ENCODE measurements at places on chromosomes 11 and 22.
A peak's percentile ranks its signal among the peaks of the same experiment; 100 is the strongest.

DNA sequence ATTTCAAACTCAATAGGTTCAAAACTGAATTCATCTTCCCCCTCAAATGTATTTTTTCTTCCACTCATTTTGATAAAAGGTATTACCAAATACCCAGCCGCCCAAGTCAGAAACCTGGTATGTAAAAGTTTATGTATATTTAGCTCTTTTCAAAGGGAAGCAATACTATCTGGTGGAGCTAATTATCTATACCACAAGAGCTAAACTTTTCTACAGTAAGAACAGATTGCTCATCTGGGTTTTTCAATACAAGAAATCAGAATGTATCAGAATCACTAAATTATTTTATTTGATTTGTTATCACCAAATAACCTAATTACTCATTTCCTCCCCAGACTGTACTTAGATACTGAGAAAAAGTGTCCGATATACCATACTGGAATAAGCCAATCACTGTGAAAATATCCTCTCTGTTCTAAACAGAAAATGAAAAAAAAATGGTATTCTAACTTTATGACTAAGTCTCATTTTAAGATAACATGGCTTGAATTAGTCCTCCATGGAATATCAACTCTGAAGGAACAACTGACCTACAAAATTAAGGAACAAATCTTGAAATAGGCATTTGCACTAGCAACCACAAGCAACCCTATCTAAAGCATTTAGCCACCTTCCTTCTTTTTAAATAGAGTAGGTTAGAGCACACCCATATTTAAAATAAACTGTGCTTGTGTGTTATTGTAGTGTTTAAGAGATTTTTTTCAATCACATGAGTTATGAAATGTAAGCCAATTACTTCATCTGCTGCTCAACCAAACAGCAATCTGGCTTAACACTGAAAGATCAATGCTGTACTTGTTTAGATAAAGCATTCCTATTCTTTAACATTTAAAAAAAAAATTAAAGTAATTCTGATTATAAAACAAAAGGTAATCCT, 35.0 kb downstream of the RDX start:
- no peak for DNase-seq

DNA sequence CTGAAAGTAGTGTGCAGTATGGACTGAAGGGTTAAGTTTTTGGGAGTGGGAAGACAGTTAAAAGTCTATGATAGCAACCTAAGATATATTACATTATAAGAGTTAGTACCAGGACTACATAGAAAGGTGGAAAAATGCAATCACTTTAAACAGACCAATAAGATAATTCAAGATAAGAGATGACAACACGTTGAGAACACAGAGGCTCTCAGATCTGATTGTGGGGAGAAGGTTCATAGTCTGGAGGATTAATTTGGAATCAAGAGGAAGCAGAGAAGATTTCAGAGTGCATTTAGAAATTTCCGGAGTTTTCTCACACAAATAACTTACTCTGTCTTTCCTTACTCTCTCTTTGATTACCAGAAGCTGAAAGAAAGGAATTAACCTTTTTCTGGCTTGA, 441 bp downstream of the CASP5 start:
- no peak for DNase-seq

- no peak for DNase-seq
These were observed 1.2 kb upstream of the TNFRSF13C start for GRCh38 chr22:41927813-41928212.

GRCh38 chr22:41047801-41048211, 44.6 kb upstream of the EP300 start:
- no peak for DNase-seq

- no peak for DNase-seq
These were observed 60.5 kb upstream of the MMP13 start for GRCh38 chr11:103016031-103016430.

GRCh38 chr22:11616811-11617210, 3911.2 kb upstream of the OR11H1 start:
- DNase-seq, result no peak

DNA sequence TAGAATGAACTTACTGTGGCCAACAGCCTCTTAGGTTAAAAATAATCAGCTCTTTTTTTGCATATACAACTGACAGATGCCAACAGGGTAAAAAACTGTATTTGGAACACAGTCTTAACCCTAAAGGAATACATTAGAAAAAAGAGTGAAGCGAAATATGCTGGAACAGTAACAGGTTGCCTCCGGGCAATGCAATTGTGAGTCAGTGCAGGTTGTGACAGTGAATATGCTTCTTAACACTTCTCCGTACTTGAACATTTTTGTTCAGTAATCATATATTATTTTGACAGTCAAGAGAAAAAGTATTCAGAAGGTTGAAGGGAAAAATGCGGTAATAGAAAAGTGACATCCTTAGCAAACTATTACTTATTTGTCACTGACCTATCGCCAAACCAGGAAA, 98.5 kb downstream of the DBX1 start:
- DNase-seq, result no peak

DNA sequence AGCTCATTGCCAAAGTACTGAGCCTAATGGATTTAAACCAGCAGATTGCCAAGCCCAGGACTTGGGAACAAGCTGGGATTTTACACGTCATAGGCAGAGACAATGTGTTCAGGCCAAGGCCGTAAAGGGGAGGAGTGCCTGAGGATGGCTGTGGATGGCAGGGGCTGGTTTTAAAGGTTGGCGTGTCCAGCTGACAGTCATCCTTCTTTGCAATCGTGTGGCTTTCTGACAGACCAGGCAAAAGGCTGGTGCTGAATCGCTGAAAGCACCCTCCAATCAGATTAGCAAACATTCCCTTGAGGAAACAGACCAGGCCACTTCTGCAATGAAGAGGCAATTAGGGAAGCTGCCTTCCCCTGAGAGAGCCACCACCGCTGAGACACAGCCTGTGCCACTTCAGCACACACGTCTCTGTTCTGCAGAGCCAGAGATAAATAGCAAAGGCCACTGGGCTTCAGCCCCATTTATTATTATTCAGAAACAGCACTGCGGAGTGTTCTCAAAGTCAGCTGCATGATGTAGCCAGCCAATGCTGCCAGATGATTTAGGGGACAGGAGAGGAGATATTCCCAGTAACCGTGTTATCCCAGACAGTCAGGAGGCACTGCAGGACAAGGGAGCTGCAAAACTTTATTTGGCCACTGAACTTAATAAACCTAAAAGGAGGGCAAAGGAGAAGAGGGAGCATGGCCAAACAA, 54.2 kb upstream of the CSNK2A3 start:
- DNase-seq, result peak; percentile 78

DNA sequence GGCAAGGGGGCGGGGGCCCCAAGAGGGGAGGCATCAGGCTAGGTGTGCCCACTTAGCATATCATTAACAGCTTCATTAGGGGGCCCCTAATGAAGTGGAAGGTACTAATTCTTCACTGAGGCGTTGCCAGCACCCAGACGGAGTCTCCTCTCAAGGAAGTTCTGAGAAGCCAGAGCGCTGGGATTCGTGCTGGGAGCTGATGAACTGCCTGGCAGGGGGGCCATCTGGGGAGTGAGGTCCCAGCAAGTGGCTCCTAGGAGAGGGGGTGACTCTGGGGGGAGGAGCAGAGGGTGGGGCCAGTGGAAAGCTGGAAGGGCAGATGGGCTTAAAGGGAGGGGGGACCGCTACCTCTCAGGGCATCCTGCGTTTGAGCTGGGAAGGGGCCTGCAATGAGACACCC, 29.8 kb downstream of the DAGLA start:
- peak; percentile 66 for DNase-seq

DNA sequence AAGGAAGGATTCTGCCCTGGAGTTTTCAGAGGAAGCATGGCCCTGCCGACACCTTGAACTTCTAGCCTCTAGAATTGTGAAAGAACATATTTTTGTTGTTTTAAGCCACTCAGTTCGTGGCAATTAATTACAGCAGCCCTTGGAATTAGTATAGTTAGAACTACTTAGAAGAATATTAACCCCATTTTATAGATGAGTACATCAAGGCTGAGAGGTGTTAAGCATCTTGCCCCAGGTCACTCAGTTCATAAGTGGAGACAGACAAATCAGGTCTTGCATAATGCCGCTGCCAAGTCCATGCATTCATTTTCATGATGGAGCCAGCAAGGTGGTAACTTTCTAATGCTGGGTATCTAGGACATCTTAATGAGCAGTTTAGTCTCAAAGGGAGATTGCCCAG, 26.6 kb downstream of the LDLRAD3 start:
- DNase-seq, result no peak

- DNase-seq, result no peak
These were observed 98.6 kb downstream of the KIAA1671 start for GRCh38 chr22:25051073-25051472.

All from NCI-H69 (cell line).